ENCODE measurements at places on chromosomes 3 and 15.
A peak's percentile ranks its signal among the peaks of the same experiment; 100 is the strongest.

GRCh38 chr15:74227968-74228722 is 8.0 kb upstream of the CCDC33 start:
- DNase-seq = no peak

GRCh38 chr3:188404701-188405100 is 250.7 kb downstream of the LPP start:
- DNase-seq = no peak

- DNase-seq = no peak
Measured at GRCh38 chr3:134713671-134714070, 62.8 kb upstream of the KY start.

DNA sequence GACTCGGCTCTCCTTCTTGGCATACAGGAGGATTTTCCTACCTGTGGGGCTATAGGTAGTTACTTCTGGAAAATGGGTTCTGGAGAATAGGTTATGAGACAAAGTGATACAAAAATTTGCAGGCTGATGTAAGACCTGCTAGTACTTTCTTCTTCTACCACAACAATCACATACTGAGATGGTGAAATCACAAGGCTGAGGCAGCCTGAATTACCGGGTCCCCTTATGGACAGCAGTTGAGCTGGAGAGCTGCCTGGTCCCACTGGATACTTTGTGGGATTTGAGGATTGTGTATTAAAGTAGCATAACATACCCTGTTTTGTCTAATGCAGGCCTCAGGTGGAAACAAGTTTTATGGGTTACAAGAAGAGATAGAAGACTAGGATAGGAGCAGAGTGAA is 86.5 kb upstream of the FAM98B start:
- no peak for DNase-seq

- DNase-seq = no peak
Measured at GRCh38 chr3:161267646-161268045, 46.5 kb downstream of the NMD3 start.

- no peak for DNase-seq
Measured at GRCh38 chr3:149554826-149555225, 80.3 kb downstream of the TM4SF4 start.

DNA sequence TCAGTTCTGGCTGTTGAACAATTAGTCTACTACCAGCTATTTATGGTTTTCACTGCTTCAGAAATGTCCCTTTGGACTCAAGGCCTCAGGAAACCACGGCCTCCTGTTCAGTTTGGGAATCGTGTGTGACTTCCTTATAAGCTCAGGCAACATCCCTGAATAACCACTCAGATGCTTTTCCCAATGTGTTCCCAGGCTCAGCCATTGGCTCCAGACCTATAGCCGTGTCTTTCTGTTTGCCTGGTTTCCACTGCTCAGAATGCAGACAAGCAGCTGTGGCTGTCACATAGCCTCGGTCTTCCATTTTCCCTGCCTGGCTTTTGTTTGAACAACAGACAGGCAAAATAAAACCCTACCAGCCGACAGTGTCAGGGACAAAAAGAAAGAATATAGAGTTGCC is 63.2 kb upstream of the ATP2B2 start:
- DNase-seq = no peak

DNA sequence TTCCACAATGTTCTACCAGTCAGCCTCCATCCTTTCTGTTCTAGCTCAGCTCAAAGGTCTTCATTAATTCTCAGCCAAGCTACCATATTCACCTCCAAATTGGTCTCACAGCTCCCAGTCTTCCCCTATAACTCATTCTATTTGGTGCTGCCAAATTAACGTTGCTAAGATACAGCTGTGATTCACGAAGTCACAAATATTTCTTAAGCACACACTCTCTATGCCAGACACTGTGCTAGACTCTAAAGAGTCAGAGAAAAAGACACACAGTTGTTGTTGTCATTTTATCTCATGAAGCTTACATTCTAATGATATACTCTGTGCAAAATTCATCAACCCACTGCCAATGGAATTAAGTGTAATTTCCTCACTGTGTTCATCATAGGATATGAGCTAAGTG is 102.8 kb downstream of the FRMD5 start:
- DNase-seq = no peak

DNA sequence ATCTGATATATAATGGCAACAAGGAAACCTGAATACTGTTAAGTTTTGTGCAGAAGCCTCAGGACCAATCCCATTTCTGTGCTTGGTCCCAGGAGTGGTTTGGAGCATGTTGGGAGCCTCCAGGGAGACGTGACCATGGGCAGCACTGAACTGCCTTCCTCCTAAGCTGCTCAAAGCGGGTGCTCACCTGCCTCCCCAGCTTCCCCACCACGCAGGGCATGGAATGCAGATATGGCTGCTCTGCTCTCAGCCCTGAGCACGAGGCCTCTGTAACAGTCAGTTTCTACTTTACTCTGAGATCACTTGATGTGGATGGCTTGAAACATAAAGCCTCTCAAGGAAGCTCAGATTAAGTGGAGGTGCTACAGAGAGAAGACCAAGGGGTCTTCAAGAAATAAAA is 49.3 kb downstream of the MESD start:
- no peak for DNase-seq

DNA sequence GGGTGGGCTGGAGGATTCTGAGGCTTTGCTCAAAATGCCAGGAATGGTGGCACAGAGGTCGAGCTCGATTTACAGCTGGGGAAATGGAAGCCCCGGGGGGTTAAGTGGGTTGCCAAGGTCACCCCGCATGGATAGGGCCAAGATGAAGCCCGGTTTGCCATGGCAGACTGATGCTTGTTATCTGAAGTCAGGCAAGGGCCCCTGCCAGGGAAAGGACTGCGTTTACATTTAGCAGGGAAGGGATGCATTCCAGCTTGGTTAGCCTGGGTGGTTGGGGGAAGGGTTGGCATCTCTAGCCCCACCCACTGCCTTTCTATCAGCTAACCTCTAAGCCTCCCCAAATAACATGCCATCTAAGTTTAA is 79.0 kb downstream of the RPLP1 start:
- no peak for DNase-seq

DNA sequence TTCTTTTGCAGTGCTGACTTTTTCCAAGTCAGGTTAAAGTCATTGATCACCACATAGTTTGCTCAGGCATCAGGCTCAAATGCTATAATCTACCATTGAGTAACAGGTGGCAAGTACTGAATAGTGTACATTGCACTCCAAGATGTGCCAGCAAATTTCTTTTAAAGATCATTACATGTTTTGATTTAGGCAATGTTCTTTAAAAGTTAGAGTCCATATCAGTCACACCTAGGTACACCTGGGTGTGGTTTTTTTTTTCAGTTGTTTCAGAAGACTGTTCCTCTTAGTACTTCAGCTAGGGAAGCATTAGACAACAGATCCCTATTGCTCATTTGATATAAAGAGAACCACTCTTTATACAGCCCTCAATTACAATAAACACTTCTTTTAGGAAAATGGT is 10.6 kb upstream of the SLC4A7 start:
- DNase-seq = no peak

DNA sequence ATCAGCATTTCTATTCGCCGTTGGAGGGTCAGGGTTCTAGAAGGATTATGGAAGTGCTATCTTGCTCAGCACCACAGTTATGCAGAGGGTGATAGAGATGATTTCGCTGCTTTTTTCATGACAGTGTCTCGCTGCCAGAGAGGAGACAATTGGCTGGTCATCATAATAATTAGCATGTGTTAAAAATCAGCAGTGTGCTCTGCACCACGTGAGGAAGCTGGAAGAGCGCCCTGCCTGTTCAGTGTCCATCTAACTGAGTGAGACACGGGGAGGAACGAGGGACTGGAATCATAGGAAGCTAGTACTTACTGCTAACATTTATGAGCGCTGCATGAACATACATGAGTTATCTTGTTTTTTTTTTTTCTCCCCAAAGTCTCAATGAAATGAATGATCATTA is 116.2 kb upstream of the PLAAT1 start:
- no peak for DNase-seq

DNA sequence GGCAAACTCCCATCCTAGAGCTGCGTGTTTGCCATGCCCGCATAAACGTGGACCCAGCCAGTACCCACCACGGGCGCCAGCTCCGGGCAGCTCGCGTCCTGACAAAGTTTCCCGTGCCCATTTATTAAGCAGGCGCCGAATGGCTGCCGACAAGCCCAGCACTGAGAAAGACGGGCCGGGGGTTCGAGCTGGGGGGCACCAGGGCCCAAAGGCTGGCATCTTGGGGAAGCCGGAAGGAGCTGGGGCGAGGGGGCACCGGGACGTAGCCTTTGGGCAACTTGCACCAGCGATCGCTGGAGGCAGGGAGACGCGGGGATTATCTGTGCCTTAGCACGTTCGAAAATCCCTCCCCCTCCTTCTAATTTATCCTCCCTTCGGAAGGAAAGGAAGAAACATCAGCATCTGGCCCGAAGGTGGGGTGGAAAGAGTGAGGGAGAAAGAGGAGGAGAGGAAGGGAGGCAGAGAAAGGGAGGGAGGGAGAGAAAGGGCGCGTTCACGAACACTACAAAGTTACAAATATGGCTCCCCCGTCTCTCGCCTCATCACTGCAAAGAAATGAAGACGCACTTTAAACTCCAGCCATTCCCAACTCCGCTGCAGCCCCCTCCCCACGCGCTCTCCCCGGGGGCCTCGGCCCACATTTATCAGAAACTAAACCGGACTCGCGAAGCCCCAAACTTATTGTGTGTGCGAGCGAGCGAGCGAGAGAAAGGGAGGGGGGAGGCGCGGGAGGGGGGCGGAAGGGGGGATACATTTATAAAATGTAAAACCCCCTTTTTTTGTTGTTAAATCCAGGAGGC is 1.0 kb downstream of the ANP32A start:
- DNase-seq = peak; percentile 42

DNA sequence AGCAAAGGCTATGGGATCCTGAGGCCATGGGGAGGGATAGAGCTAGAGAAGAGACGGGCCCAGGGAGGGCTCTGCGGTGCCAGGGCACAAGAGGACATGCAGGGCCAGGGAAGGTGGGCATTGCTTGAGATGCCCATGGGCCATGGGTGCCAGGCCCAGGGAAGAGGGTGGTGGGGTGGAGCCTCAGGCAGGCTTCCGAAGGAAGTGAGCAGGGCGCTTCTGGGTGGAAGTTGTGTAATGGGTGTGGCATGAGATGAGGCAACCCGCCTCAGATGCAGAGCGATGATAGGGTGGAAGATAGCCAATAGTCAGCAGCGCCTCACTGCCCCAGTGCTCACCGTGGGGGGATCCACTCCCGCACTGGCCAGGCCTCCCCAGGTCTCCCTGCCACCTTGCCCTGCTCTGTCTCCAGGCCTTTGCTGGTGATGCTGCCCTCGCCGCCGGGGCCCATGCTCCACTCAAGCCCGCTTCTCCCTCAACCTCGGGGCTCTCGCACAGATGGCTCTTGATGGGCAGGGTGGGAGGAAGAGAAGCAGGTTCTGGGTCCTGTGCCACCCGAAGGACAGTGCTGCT is 51.4 kb downstream of the DNAJB8 start:
- no peak for DNase-seq

DNA sequence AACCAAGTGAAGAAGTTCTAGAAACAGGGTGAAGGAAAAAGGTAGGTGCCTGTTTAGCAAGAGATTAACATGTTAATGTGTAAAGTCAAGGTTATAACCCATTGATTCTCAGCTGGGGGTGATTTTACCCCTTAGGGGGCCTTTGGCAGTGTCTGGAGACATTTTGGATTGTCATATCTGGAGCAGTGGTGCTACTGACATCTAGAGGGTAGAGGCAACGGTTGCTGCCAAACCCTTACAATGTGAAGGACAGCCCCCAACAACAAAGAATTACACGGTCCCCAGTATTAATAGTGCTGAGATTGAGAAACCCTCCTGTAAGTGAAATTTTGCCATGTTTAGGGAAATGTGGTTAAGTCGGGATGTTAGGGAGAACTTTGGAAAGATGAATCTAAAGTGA is 74.7 kb downstream of the CRYBG3 start:
- DNase-seq = no peak

GRCh38 chr3:14463330-14464140 is 61.1 kb downstream of the SLC6A6 start:
- DNase-seq = no peak

DNA sequence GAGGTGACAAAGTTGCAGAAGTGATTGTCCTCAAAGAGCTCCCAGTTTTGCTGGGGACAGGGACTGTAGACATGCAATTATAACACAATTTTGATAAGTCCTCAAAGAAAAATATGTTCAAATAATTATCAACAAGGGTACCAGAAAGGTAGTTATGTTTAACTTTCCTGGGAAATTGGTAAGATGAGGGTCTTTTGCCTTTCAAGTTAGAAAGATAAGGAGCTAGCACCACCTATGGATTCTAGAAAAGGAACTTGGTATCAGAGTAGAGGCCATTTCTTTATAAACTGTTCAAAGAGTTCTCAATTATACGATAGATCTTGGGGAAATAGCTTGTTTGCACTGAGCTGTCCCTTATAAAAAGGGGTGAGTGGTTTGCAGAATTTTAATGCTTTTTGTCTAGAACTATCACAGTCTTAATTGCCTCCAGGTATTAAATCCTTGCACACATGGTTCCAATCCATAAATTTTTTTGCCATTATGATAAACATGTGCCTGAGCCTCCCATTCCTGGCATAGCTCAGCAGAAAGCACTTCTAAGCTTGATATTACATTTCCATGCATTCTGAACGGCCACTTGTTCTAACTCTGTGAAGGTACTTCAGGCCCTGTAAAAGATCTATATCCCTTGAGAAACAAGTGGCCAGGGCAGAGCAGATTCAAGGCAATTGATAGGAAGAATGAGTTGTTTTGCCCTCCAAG is 247.5 kb upstream of the LRIG1 start:
- DNase-seq = no peak

DNA sequence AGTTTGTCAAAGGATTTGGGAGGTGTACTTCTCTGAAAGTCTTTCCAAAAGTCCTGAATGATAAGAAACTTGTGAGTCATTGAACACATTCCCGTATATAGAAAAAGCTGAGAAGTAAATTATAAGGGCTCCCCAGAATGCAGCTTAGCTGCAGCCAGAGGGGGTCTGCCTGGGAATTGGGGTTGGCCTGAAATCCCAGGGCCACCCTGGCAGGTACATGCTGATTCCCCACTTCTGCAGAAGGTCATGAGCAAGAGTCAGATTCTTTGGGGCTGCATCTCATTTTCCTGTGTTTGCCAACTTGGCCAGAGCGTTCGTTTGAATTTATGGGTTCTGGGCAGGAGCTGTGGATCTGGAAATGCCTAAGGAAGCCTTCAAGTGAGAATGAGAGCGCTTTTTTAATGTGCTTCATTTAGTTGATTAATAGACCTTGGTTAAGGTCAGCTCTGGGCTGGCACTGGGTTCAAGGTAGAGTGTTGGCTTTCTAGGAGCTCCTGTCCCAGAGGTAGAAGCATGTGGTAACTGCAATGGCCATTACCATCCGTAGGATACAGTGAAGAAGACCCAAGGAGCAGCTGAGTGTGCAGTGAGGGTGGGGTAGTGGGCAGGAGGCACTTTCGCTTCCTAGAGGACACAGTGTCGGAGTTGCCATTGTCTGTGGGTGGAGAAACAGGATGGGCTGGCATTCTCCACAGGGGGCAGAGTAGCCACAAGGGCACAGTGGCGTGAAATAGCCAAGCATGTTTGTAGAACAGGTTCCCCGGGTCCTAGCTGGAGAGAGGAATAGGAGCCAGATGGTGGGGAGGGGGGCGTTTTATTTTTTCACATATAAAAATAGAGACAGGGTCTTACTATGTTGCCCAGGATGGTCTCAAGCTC is 3.2 kb downstream of the SLC6A6 start:
- DNase-seq = no peak

GRCh38 chr15:31328428-31328968 is 1.9 kb downstream of the KLF13 start:
- DNase-seq = peak; percentile 78
